Natural killer cell treated with Interleukin-12 subunit alpha and Interleukin-12 subunit beta and Interleukin-15 and Interleukin-18, amount 100 ng/mL, for 72 hours (primary cell): ENCODE measurements at places on chromosomes 2 and 18.

DNA sequence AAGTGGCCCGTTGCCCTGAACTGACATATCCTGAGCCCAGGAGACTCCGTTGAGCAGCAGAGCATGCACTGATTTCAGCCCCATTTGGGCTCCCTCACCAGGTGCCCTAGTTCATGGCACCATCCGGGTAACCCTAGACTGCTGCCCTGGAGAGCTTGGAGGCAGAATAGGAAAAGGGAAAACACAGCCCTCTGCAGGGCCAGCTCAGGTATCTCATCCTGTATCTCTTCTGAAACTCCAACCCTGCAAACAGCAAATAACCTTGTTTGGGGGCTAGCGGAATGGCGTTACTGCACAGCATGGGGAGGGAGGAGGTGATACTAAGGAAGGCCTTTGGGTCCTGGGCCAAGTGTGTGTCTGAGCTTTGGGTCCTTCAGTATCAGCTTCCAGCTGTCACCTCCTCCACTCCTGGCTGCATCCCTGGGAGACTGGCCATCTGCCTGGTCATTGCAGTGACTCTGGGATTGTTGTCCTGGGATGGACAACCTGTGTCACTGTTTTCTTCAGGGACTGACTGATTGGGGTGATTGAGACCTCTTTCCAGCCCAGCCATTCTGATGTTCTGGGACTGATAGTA is 233.8 kb upstream of the SKOR2 start:
- no peak for DNase-seq

DNA sequence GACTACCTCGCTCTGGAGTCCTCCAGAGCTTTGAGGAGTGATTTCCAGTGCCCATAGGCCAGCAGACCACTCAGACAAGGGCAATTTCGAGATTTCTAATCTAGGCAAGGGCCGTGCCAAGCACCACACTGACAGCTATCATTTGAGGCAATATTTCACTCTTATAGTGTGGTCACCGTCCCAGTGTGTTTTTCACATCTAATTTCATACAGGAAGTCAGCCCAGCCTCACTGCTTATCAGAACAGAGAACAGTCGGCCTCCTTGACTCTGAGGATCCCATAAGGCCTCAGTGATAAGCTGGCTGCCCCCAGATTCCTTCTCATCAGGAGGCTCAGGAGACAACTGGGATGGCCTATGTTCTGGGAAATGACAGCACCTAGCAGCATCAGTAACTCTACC is 581 bp downstream of the CAPN14 start:
- no peak for DNase-seq

DNA sequence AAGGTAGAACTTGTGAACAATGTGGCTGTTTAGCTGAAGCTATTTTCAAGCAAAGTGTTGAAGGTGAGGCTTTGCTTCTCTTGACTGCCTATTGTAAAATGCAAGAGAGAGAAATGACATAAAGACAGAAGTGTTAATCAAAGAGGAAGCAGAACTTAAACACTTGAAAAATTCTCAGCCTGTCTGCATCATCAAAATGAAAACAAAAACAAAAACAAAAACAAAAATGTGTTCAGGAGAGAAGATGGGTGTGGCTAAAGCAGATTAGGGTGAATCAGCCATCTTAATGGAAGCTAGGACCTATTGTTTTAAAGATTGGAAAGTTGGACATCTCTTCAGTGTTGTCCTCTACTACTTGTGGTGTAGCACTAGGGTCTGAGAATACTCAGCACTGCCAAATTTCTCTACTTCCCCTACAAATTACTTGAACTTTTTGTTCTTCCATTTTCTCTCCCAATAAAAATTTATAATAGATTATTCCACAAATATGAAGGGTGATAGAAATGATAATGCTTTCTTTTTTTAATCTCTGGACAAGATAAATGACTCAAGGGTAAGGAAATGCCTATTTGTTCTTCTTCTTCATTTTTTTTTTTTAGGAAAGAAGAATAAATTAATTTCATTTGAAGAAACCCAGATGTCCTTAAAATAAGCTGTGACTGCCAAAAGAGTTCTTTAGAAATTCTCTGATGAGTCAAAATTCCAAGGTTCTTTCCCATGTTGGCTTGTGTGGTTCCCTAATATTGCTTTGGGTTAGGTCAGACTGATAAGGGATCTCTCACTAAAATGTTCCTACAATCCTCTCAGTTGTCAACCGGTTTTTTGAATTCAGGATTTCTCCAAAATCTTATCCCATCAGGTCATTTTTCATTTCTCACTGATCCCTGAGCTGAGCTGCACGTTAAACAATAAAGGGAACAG is 571.2 kb upstream of the ZEB2 start:
- DNase-seq: no peak

DNA sequence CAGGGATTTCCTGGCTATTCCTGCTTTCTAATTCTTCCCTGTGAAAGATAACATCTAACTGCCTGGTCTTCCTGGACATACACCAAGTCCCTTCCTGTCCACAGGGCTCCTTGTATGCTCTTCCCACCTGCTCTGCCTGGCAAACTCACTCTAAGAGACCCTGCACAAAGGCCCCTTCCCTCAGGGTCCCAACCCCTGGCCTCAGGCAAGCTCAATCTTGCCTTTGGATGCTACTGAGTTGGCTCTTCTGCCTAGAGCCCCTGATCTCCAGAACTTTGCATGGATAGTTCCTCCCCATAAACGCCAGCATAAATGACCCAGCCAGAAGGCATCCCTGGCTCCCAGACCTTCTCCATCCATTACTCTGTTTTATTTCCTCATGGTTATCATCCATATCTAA is 98.3 kb upstream of the OTOS start:
- peak; percentile 44 for DNase-seq

DNA sequence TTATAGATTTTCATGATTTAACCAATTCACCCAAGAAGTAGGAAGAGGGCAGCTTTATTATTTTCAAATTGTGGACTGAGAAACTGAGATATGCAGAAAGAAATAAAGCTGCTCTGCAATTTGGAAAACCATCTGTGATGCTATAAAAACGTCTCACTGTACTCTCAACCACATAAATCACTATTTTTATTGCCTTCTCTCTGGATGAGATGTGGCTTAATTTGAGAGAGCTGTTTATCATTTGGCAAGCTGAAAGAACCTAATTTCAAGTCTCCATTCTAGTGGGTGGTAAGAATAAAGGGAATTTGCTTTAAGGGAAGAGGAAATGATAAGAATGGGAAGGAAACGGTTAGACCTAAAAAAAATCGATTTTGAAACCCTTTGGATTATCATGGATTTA is 49.9 kb upstream of the CYP1B1 start:
- no peak for DNase-seq

DNA sequence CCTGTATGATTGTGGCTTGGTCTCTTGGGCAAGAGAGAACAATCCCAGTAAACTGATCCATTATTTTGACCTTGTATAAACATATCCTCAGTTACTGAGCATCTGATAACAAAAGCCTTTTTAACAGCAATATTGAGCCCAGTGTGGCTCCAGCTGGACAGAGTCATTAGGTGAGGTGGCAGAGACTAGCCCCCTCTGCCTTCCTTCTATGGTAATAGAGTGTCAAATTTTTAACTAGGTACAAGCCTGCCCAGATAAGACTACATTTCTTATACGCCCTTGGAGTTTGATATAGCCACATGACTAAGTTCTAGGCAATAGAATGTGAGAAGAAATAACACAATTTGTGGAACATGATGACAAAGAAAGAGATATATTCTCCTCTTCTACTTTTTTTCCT is 56.2 kb downstream of the HNMT start:
- DNase-seq: no peak

DNA sequence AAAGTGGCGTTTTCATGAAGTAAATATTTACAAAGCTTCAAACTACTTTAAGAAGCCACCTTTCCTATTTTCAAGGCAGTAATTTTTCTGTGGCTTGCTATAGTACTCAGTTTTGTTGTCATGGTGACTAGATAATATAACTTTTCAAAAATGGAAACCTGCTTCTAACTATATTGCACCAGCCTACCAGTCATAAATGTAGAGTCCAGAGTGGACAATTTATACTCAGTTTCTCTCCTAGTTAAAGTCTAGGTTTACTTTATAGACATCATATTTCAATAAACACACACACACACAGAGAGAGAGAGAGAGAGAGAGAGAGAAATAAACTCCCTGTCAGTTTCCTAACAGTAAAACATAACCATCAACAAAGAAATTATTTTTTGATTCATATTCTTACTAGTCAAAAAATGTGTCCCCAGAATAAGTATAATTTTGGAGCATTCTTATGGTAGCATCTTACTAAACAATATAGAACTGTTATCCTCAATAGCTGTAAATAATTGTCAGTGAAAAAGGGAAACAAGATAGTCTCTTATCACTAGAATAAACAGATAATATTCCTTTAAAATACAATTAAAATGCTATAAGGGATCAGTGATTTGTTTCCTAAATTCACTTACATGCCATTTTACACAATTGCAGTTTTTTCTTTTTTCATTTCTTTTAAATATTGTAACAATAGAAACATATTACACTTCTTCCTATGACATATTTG is 163.5 kb upstream of the BOD1L2 start:
- no peak for DNase-seq

DNA sequence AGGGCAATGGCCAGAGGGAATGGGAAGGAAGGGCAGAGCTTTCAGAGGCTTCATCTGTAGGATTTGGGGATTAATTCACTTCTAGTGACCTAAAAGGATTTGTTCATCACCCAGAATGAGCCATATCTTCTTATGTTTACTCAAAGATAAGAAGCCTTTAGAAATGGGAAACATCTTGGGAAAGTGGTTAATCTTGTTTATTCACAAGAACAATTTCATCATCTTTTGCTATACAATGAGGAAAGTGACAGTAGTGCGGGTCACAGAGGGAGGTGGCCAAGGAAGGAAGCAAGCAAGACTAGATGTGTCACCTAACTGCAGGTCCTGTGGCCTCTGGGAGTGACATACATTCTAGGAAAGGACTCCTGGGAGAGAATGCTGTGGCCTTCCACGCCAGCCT is 140.4 kb upstream of the ALPP start:
- no peak for DNase-seq

DNA sequence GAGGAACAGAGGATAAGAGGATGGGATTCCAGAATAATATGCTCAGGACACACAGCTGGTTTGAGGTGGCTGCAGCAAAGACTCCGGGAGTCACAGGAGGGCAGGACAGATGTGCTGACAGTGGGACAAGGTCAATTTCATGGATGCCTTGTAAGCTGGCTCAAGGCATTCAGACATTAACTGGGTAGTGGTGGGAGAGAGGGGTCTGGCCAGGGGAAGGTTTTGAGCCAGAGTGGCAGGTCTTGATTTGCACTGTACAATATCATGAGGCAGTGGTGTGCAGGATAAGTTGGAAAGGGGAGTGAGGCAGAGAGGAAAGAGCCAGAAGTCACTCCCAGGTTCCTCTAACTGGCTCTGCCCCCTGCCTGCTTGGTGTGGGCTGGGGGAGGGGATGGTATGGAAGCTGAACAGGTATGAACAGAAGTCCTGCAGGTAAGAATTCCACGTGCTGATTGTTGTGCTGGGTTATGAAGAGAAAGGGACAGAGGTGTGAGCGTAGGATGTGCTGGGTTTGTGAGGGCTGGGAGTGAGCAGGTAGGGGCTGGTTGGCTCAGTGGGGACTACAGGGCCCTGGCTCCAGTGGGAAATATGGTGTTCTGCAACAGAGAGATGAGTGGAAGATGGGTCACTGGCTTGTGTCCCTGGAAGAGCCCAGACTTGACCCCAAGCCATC is 141.7 kb upstream of the COPS8 start:
- no peak for DNase-seq

DNA sequence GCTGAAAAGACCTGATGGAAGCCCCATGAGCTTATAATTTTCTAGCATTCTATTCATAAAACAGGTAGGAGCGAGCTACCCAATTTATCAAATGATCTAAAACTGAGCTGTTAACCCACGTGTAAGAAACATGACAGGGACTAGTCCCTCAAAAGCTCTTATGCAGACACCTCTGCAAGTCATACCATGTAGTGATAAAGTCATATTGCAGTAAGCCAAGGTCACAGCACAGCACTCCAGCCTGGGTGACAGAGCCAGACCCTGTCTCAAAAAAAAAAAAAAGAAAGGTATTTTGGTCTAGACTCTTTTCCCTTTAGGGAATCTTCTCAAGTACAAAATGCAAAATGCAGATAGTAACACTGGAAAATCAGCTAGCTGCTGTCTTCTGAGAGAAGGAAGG is 58.9 kb upstream of the ARL5A start:
- no peak for DNase-seq

DNA sequence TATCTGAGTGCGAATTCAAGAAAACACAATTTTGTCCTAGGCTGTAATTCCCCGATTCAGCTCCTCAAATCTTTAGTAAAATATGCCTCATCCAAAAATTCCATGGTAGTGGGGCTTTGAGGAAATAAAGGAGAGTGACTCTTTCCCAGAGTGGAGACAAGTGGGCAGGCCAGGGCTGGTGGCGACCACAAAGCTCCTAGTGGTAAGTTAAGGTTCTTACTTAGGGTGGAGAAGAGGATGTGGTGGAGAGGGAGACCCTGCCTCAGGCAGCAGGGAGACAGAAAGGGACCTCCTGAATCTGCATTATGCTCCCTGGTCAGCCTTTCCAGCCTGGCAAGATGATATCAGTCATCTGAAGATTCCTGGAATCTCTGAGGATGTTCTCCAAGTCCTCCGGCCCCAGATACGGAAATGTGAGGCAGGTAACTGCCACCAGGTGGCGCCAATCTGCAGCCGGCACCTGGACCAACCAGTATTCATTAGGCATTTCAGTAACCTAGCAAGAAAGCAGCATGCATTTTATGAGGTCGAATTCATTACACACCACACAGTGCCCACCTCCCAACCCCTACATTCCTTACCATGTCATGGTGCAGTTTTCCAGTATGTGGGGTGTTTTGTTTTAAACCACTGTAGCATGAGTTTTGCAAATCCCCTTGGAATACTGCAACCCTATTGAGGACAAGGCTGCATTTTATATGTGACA is 106.4 kb downstream of the POLE4 start:
- peak; percentile 64 for DNase-seq

GRCh38 chr2:79085382-79085781 is 2.4 kb downstream of the REG1B start:
- DNase-seq: no peak

DNA sequence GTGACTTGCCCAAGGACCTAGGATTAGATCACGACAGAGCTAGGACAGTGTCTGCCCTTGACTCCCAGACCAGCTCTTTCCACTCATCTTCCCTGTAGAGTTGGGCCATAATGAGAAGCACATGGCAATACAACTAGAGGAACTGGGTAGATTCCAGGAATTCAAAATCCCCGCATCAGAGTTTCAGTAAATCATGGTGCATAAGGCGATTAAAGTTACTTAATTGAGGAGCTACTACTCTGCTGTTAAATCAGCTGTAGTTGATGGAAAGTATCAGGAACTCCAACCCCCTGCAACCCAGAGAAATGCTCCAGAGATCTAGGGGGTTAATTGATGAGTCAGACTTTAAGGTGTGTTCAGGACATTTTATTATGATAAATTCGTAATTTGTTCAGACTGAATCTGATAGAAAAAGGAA is 5.7 kb downstream of the ANTXR1 start:
- no peak for DNase-seq

GRCh38 chr2:216584112-216584511 is 49.1 kb upstream of the IGFBP2 start:
- no peak for DNase-seq

GRCh38 chr18:36031407-36031806 is 36.0 kb downstream of the RPRD1A start:
- no peak for DNase-seq

GRCh38 chr18:48791636-48792105 is 159.1 kb downstream of the SMAD7 start:
- DNase-seq: no peak
